Lung microvascular endothelial cell (primary cell): ENCODE measurements at places on chromosomes 3 and 15. TPM values are rescaled to one million over a fixed set of nuclear protein-coding genes. Genes with fewer than 3 reads are reported as not detected.

The STRA6 gene
- under 0.01 TPM in 2 replicates for total RNA-seq

The GHSR gene
- not detected in 2 replicates for total RNA-seq

The VWA5B2 gene
- under 0.01 TPM in 1 of 2 replicates, not detected in the other for total RNA-seq

The ITGB5 gene
- 49.2 and 90.2 TPM in 2 replicates for total RNA-seq

The OR5K2 gene
- total RNA-seq: not detected in 2 replicates

The MYO9A gene
- 17.0 and 23.2 TPM in 2 replicates for total RNA-seq

The IGSF11 gene
- under 0.01 TPM in 2 replicates for total RNA-seq

The ZNF620 gene
- 3.5 and 6.5 TPM in 2 replicates for total RNA-seq

The HCLS1 gene
- total RNA-seq: 9.7 and 24.0 TPM in 2 replicates

The CFAP44 gene
- total RNA-seq: 0.22 and 0.79 TPM in 2 replicates

The CAPN3 gene
- 0.22 and 0.60 TPM in 2 replicates for total RNA-seq

The PPP1R14D gene
- not detected in 2 replicates for total RNA-seq

The GOLGA8G gene
- total RNA-seq: not detected in 2 replicates

The DNAH12 gene
- under 0.01 TPM in 1 of 2 replicates, not detected in the other for total RNA-seq

The RHO gene
- total RNA-seq: not detected in 2 replicates

The TICRR gene
- 0.40 and 1.5 TPM in 2 replicates for total RNA-seq

The MORC1 gene
- not detected in 2 replicates for total RNA-seq

The PLSCR5 gene
- not detected in 2 replicates for total RNA-seq

The GABRB3 gene
- 0.40 TPM in 1 of 2 replicates, not detected in the other for total RNA-seq

The DUOXA2 gene
- not detected in 2 replicates for total RNA-seq

The RTP4 gene
- total RNA-seq: 1.1 and 2.8 TPM in 2 replicates

The CCR2 gene
- not detected in 2 replicates for total RNA-seq

The SPSB4 gene
- under 0.01 TPM in 2 replicates for total RNA-seq

The ARPP21 gene
- not detected in 2 replicates for total RNA-seq

The TMEM39A gene
- total RNA-seq: 20.0 and 26.6 TPM in 2 replicates

The CORO2B gene
- total RNA-seq: 0.20 and 1.3 TPM in 2 replicates

The UACA gene
- 102 and 189 TPM in 2 replicates for total RNA-seq

The PPARG gene
- total RNA-seq: 42.7 and 77.8 TPM in 2 replicates

The SATB1 gene
- 3.5 and 4.2 TPM in 2 replicates for total RNA-seq

The CHST2 gene
- 3.7 and 5.4 TPM in 2 replicates for total RNA-seq

The SLC51B gene
- total RNA-seq: not detected in 2 replicates

The ADCY5 gene
- total RNA-seq: under 0.01 and 1.4 TPM in 2 replicates

The AMIGO3 gene
- under 0.01 and 0.40 TPM in 2 replicates for total RNA-seq
